ENCODE measurements at places on chromosomes 7 and 10.

DNA sequence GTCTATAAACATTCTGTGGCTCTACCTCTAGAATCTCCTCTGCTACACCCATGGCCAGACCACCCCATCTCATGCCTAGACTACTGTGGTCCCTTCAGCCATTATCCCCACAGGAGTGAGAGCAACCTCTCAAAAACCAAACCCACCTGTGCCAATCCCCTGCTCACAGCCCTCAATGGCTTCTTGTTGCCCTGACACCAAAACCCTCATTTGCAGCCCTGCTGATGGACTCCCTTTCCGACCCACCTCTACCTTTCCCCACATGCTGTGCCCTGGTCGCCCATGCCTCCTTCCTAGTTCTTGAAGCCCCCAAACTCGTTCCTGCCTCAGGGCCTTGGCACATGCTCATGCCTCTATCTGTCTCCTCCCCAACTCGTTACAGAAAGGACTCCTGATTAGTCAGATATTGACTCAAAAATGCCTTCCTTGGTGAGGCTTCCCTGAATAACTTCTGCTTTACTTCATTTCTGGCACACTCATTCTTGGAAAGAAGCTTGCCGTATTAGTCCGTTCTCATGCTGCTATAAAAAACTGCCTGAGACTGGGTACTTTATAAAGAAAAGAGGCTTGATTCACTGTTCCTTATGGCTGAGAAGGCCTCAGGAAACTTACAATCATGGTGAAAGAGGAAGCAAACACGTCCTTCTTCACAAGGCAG lies 104.2 kb downstream of the TEX36 start:
- DNase-seq: no peak

DNA sequence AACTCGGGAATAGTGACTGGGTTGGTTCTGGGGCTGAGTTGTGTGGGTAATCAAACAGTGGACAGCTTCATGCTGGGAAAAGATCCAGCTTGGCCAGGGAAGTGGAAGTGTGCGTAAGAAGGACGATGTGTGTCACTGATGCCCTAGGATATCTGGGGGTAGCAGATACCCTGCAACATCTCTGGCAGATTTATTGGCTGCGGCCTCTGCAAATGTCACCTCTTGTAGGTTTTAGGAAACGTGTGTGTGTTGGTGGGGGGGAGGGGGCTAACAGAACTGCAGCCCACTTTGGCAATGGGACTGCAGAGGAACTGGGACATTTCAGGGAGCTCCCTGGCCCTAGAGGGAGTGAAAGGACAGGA lies 965 bp upstream of the AGAP3 start:
- no peak for DNase-seq

DNA sequence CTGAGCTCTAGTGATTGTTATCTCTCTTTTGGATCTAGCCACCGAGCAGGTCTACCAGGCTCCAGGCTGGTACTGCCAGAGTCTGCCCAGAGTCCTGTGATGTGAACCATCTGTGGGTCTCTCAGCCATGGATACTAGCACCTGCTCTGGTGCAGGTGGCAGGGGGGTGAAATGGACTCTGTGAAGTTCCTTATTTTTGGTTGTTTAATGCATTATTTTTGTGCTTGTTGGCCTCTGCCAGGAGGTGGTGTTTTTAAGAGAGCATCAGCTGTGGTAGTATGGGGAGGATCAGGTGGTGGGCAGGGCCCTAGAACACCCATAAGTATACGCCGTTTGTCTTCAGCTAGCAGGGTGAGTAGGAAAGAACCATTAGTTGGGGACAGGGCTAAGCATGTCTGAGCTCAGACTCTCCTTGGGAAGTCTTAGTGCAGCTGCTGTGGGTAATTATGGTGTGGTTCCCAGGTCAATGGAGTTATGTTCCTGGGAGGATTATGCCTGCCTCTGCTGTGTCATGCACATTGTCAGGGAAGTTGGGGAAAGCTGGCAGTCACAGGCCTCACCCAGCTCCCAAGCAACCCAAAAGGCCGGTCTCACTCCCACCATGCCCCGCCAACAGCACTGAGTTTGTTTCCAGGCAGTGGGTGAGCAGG lies 81.8 kb downstream of the NPSR1 start:
- DNase-seq: no peak

- DNase-seq: no peak
These were observed 30.5 kb downstream of the EBF3 start for GRCh38 chr10:129933456-129934092.

- DNase-seq: no peak
These were observed 261.5 kb downstream of the CDK14 start for GRCh38 chr7:90857603-90858002.

- no peak for DNase-seq
These were observed 582 bp downstream of the TPST1 start for GRCh38 chr7:66205741-66206090.

GRCh38 chr7:98555403-98555802 lies 61.7 kb upstream of the NPTX2 start:
- no peak for DNase-seq

GRCh38 chr10:96524741-96525140 lies 11.0 kb upstream of the TLL2 start:
- no peak for DNase-seq
